ENCODE measurements at places on chromosomes 2 and 18. TPM values are rescaled to one million over a fixed set of nuclear protein-coding genes. Genes with fewer than 3 reads are reported as not detected.

- DNase-seq = no peak
Measured at GRCh38 chr2:9149726-9150567, 56.7 kb upstream of the ASAP2 start.

DNA sequence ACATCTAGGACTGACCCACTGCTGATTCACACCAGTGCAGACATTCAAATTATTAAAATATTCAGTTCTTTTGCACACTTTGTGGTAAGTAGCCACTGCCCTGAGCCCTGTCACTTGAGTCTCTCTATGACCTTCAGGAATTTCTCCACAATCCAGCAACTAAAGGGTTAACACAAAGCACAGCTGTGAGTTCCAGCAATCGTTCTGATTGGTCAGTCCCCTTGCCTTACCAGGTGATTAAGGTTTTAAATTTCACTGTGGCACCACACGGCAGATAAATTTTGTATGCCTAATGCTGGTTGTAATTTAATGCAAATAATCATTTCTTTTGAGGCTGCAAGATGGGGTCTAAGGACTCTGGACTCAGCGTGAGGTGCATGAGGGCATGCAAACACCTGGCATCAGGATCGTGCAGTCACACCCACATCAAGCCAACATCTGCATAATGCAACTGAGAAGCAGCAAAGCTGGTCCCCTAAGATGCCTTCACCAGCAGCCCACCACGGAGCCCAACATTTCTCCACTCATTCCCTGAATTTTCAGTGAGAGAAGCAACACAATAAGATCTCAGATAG is 36.6 kb downstream of the SLC14A1 start:
- no peak for DNase-seq

- peak; percentile 76 for DNase-seq
Measured at GRCh38 chr2:189222468-189223105, 43.0 kb upstream of the COL5A2 start.

DNA sequence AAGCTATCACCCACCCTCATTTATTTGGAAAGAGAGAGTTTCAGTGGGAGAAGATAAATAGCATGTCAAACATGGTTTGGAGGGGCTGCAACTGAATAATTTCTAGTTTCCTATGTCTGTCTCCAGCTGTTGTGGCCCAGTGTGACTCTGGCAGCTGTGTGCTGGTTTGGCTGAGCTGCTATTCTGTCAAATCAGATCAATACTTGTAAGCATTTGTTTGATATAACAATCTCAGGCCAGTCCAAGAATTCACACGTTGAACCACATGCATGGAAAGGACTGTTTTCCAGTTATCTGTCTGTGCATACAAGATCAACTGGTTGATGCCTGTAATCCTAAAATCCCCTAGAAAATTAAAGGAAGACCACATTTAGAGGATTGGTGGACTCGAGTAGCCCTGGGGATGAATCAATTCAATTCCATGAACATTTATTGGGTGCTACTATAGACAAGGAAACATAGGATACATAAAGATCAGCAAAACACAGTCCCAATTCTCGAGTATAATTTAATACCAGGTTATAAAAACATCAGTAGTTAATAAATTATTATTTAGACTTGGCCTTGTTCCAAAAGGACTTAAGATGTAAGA is 209.0 kb upstream of the PARD3B start:
- no peak for DNase-seq

DNA sequence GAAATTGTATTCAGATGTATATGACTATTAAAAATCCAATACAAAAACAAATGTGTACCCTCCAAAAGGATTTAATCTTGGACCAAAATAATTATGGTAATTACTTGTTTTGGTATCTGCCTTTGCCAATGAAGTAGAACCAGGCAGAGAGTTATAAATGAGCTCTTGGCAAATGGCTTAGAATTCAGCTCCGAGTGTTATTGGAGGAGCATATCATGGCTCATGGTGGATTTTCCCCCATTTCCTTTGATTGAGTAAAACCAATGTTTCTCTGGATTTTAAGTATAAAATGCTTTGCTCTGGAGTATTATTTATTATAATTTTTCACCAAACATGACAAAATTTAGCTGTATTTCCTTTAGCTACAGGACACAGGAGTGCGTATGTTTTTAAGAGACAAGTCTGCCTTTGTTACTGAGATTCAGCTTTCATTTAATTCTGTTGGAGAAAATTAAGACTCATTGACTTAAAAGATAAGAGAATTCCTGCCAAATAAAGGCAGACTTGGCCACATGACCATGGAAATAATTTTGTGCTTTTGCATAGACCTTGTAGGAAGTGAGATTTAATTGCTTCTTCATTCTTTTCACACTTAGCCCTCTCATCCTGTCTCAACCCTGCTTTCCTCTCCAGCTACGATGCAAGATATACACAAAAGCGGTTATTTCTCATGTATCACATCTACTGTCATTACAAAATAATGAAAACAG is 281.0 kb upstream of the SOX11 start:
- no peak for DNase-seq

The ABCG8 gene
- polyA plus RNA-seq = 1.9 TPM

The MOGAT1 gene
- polyA plus RNA-seq = not detected

DNA sequence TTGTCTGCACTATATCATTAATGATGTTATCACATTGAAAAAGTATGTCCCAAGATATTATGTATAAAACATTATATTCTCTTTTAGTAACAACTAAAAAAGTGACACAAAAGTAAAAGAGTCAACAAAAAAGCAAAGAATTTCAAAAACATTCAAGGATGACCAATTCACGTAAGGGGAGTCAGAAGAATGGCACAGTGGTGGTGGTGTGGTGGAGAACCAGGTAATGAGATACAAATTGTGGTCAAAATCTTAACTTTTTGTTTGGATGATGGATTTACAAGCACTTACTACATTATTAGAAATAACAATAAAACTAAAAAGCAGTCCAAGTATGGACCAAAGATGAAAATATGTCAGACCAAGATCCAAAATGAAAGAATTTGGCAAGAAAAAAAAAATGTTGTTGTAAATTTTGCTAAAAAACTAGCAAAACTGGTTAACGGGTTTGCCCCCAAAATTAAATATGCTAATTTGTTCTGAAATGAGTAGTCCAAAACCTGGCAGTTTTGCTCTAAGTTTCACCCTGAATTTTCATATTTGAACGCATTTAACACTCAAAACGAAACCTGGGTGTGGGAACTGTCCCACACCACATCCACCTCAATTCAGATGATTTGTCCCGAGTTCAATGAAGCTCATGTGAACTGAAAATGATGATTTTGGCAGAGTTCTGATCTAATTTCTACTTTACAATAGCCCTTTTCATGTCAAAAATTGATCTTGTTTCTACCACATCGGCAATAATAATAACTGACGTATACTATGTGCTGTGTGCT is 135.8 kb downstream of the IKZF2 start:
- no peak for DNase-seq

- no peak for DNase-seq
Measured at GRCh38 chr2:231398585-231398984, 3.1 kb downstream of the B3GNT7 start.

GRCh38 chr2:70574109-70574508 is 20.5 kb upstream of the TGFA start:
- no peak for DNase-seq

GRCh38 chr2:68167186-68167585 is 9.5 kb downstream of the PNO1 start:
- no peak for DNase-seq

DNA sequence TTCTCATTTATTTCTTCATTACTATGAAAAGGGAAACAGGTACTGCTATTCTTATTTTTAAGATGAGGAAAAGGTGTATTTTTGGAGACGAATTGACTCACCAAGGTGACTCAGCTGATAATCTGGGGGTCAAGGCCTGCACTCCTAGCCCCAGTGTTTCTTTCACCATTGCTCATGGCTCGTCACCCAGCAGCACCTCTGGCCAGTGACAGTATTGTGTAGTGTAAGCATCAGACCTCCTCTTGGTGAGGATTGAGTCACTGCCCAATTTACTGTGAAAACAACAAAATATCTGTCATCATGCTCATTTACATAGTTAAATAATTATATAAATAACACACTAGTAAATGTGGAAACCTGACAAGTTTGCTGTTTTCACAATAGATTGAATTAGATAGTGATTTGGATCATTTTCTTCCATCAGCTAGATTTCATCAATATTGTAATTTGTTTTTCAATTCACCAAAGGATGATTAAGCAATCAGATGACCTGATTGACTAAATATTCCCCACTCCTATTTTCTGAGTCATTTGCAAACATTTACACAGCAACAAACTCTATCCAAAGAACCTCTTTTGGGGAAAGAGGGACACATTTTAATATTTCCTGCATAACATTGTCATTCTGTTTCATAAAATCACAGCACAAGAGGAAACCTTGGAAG is 492.8 kb upstream of the RAB12 start:
- no peak for DNase-seq

- DNase-seq = no peak
Measured at GRCh38 chr2:48287976-48288375, 242.0 kb upstream of the STON1 start.

DNA sequence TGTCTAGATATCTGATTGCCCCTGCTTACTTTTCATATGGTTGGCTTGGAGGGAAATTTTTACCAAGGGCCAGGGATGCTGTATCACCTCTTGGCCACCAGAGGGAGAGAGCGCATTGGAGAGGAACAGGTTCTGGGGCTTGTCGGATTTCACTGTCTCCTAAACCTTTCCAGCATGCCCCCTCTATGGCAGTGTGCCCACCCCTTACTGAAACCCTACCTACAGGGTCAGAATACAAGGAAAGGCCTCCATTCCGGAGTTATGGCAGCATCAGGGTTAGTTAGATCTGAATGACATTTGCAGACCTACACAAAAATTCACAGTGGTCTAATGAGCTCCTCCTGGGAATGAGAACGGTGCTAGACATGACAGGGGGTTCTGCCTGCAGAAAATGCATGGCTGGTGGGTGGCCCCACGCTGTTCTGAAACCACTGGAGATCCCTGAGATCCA is 5.8 kb downstream of the SLC14A2 start:
- no peak for DNase-seq

DNA sequence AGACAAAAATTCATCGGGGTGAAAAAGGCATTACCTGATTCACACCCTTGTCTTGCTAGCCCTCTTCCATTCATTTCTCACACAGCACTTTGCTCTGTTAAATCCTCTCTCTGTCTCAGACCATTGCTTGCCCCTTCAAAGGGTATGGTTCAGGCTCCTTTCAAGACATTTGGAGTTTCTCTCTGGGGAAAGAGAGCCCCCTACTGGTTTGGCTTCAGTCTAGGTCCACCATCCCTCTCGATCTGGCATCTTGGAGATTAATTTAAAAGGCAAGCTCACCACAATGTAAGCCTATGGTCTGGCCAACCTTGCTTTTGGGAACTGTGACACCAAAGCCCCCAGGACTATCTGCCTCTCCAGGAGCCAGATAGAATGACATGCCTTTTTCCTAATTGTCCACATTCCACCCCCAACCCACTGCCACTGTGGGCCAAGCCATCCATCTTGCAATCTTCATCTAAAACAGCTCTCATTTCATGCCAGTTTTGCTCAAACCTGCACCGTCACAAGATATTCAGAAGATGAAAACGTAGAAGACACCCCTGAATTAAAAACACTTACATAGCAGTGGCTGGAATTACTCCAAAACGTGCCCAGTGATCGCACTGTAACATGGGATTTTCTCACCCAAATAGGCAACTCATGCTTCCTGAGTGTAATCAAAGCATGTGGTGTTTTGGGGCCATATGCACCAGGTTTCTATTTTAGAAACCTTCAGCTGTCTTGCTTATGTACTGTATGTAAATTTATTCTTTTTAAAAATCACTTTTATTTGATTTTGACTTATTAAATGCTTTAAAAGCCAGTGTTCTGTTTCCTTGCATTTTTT is 93.9 kb downstream of the FARSB start:
- no peak for DNase-seq

DNA sequence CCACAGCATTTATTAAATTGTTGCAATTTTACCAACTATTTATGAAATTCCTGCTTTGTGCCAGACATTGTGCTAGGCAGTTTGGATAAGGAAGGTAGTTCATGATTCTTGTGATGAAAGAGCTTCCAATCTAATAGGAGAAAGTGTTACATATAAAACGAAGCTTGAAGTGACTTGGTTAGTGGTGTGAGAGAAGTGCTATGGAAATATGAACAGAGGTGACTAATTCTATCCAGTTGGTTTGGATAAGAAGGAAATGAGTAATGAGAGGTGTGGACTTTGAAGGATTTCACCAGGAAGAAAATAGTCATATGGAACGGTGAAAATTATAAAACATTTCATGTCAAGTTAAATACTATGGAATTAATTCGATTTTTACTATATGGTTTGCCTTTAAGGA is 48.6 kb downstream of the EML6 start:
- no peak for DNase-seq

The TNFRSF11A gene
- 0.38 TPM for polyA plus RNA-seq

DNA sequence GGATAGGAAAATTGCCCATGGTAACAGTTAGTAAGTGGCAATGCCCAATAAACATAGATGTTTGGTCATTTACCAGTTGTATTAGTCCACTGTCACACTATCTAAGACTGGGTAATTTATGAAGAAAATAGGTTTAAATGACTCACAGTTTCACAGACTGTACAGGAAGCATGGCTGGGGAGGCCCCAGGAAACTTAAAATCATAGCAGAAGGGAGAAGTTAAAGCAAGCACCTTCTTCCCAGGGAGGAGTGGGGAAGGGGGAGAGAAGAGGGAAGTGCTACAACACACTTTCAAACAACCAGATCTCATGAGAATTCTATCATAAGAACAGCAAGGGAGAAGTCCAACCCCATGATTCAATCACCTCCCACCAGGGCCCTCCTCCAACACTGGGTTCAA is 23.4 kb downstream of the NR4A2 start:
- DNase-seq = no peak

GRCh38 chr2:233164128-233164635 is 87.3 kb upstream of the ATG16L1 start:
- no peak for DNase-seq

GRCh38 chr2:74772046-74772445 is 61.9 kb upstream of the HK2 start:
- DNase-seq = no peak

- no peak for DNase-seq
Measured at GRCh38 chr2:97936199-97936598, 59.5 kb downstream of the TMEM131 start.

- no peak for DNase-seq
Measured at GRCh38 chr2:126909366-126909765, 10.7 kb downstream of the TEX51 start.

The SERPINB10 gene
- polyA plus RNA-seq = not detected

GRCh38 chr18:24369426-24369825 is 28.2 kb downstream of the OSBPL1A start:
- DNase-seq = no peak
